ENCODE measurements at places on chromosomes 7 and 10. TPM values are rescaled to one million over a fixed set of nuclear protein-coding genes. Genes with fewer than 3 reads are reported as not detected.
A peak's percentile ranks its signal among the peaks of the same experiment; 100 is the strongest.

DNA sequence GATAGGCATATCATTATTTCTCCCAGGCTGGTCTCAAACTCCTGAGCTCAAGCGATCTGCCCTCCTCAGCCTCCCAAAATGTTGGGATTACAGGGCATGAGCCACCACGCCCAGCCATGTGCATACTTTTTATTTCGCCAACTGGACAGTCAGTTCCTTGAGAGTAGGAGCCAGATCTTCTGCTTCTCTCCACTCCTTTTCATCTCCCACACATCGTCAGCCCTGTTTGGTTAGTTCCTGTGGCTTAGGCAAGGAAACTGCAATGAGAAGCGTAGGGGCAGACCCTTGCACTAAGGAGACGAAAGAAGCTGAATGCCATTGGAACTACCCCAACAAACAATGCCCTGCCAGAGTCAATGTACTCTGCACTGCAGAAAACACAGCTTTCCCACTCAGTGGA, 178.2 kb downstream of the TRIL start:
- DNase-seq, result no peak

- no peak for DNase-seq
These were observed 434.0 kb downstream of the INHBA start for GRCh38 chr7:41268878-41269277.

The CFAP43 gene
- total RNA-seq, result 0.19 TPM

DNA sequence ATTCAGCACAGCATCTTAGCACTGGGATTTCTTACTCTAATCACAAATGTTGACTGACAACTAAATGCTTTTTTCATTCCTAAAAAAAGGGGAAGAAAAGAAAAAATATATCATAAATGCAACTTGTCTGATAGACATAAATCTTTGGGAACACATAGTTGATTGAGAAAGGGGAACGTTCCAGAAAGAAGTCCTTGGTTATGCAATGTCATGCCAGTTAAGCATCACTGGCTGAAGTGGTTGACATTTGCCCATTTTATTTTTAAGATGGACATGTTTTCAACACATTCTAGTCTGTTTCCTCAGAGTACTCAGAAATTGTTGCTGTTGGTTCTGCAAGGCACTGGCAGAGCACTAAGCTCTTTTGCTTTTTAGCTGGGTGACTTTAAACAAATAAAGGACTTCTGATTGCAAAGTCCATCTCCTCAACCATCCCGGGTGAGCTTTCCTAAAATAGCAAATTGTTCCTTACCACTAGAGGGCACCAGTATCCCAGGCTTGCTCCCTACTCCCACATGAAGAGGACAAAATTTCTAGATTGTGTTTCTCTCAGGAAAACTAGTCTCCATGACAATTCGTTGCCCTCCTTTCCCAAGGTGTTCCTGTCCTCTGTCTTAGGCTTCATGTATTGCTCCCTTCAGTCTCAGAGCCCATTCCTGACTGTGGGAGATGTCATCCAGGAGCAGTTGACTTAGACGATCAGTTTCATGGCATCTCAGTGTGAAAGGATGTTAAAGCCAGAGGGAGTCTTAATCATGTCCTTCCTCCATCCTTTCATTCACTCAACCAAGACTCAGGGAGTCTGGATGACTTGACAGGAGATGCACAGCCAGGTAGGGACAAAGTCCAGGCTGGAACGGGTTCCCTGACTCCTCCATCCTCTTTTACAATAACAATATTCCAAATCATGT, 23.9 kb downstream of the OPALIN start:
- DNase-seq, result no peak

GRCh38 chr10:103671126-103671895, 177.8 kb downstream of the NEURL1 start:
- DNase-seq, result no peak

The PLXNA4 gene
- 0.06 TPM for total RNA-seq

GRCh38 chr7:103343758-103344452, 662 bp downstream of the DNAJC2 start:
- DNase-seq, result peak; percentile 25

DNA sequence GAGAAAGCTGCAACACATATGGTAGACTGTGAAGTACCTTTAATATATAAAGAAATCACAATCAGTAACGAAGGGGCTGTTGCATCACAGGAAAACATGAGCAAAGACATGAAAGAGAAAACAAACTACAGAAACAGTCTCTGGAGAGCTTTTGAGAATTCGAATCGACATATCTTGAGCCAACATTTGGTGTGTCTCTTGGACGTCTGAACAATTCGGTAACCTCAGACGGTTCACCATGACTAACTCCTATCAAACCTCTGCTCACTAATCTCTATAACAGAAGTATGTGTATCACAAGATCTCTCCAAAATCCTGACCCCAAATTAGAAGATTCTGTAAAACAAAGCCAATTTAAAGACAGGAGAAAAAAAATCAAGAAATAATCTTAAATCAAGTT, 262.0 kb upstream of the YAE1 start:
- DNase-seq, result no peak

GRCh38 chr10:96658844-96659243, 61.5 kb downstream of the PIK3AP1 start:
- no peak for DNase-seq

- DNase-seq, result no peak
These were observed 247.7 kb upstream of the ZMIZ1 start for GRCh38 chr10:78821052-78821451.

- no peak for DNase-seq
These were observed 670.1 kb upstream of the POM121L12 start for GRCh38 chr7:52365349-52365748.

DNA sequence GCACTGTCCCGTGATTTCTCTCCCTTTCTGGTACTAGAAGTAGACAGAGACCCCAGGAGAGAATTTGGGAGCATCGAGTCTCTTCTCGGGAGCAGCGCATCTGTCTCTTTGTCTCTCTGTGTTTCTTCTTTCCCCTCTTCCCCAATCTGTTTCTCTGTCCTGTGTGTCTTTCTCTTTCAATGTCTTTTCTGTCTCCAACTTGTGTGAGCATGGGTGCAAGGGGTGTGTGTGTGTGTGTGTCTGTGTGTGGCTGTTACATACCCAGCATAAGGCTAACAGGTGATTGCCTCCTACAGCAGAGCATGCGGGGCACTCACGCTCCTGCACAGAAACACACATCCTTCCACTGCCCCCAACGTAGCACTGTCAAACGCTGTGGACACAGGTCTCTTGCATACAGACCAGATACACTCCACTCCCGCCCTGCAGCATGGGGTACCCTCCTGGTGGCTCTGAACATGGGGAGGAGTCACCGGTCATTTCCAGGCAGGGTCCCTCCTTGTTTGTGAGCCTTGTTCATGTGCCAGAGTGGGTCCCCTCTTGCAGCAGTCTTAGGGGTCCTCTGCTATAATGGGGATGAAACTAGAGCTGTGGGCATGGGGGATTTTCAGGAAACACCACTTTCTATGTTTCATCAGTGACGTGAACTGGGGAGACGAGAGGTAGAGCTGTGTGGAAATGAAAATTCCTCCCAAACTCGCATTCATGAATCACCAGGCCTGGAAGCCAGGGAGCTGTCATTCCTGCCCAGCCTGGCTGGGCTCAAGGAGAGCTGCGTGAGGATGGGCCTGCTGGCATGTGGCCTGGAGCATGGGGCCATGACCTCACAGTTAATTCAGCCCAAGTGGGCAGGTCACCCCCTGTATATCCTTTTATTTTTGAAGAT, 980 bp downstream of the ADAMTS14 start:
- no peak for DNase-seq

DNA sequence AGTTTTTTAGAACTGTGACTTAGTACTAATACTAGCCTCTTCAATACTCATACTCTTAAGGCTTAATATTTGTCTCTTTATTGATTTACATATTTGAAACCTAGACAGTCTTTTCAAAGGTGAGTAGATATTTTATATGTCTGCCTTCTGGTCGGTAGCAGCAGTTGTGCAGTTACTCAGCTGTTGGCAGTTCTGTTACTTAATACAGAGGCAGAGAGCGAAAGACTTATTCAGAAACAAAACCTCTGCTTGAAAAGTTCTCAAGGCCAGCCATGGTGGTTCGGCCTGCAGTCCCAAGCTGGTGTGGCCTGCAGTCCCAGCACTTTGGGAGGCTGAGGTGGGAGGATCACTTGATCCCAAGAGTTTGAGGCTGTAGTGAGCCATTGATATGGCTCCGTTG, 84.2 kb downstream of the AUTS2 start:
- DNase-seq, result no peak

- DNase-seq, result no peak
These were observed 258.6 kb downstream of the CNTNAP2 start for GRCh38 chr7:146375170-146375569.

The SPDYE11 gene
- total RNA-seq, result not detected

The HERC4 gene
- total RNA-seq, result 79.4 TPM

The CYTH3 gene
- 2.4 TPM for total RNA-seq

GRCh38 chr10:73263693-73264347, 11.4 kb upstream of the MRPS16 start:
- no peak for DNase-seq

DNA sequence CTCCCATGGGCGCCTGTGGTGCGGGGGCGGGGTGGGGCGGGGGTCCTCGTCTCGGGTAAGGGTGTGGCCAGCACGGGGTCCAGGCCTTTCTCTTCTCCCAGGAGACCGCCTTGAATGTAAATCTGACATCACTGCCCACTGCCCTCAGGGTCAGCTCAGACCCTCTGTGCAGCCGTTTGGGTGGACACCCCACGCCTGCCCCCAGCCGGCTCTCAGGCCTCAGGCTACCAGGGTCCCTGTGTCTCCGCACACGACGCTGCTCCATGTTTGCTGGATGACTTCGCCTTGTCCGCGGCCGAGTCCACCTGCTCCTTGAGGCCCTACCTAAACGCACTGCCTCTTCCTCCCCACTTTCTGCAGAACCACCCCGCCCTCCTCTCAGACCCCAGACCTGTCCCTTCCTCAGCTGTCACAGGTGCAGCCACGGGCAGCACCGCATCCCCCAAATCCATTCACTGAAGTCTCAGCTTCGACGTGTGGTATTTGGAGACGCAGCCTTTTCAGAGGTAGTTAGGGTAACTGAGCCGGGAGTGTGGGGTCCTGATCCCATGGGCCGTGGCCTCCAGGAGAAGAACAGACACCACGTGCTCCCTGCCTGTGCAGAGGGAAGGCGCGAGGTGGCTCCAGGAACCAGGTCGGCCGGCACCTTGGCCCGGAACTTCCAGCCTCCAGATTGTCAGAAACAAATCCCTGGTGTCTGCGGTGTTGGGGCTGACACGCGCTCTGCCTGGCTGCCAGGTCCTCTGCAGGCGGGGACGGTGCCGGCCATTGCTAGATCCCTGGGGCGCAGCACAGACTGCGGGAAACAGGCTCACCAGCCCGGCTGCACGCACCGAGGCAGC, 97.4 kb upstream of the DIP2C start:
- peak; percentile 50 for DNase-seq

DNA sequence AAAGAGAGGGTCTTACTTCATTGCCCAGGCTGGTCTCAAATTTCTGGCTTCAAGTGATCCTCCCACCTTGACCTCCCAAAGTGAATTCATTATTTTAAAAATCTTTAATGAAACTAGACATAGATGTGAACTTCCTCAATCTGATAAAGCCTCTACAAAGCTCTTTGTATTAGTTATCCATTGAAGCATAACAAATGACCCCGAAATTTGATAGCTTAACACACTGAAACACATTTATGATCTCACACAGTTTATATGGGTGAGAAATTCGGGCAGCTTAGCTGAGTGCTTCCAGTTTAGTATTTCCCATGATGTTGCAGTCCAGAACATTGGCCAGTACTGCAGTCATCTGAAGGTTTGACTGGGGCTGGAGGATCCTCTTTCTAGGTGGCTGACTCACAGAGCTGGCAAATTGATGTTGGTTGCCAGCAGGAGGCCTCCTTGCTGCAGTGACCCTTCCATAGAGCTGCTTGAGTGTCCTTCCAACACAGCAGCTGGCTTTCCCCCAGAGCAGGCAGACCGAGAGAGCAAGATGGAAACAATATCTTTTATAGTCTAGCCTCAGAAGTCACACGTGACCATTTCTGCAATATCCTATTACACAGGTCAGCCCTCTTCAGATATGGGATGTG, 16.6 kb upstream of the WNT8B start:
- DNase-seq, result no peak

DNA sequence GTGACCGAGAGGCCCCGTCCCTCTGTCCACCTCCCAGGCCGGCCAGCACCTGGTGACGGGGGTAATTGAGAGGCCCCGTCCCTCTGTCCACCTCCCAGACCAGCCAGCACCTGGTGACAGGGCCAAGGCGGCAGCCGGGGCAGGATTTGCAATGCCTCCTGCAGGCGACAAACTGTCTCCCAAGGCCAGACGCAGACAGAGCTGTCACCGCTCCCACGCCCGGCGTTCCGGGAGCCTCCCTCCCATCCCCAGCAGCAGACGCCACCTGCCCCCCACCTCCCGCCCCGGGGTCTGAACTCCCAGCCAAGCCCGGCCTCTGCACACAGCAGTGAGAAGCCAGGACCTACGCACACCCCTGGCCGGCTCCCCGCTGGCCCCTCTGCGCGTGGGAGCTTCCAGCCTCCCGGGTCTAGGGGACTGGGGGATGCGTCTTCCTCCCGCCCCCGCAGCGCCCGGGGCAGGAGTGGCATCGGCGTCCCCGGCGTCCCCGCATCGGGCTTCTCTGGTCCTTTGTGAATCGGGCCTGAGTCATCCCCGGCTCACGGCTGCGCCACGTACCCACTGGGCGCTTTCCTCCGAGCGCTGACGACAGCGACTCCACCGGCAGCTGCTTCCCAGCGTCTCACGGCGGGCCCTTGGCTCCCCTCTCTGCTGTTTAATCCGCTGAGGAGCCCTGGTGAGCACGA, 95.1 kb upstream of the DIP2C start:
- DNase-seq, result peak; percentile 73

GRCh38 chr7:142892951-142893350, 7.4 kb upstream of the TRPV6 start:
- DNase-seq, result no peak

DNA sequence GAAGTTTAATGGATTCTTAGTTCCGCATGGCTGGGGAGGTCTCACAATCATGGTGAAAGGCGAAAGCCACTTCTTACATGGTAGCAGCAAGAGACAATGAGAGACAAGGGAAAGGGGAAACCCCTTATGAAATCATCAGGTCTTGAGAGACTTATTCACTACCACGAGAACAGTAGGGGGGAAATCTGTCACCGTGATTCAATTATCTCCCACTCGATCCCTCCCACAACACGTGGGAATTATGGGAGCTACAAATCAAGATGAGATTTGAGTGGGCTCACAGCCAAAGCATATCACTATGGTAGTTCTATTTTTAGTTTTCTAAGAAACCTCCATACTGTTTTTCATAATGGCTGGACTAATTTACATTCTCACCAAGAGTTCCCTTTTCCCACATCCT, 36.7 kb downstream of the SPAM1 start:
- DNase-seq, result no peak

DNA sequence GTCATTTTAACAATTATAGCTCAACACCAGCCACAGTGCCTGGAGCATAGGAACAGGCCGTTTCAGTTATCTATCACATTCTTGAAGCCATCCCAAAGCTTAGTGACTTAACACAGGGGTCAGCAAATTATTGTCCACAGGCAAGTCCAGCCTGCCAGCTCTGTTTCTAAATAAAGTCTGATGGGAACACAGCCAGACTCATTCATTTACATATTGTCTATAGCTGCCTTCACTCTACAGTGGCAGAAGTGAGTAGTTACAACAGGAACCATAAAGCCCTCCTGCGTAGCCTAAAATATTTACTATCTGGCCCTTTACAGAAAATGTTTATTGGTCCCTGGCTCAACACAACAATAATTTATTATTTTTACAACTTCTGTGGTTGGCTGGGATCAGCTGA, 407.5 kb upstream of the AUTS2 start:
- no peak for DNase-seq

The BHLHA15 gene
- 0.66 TPM for total RNA-seq

- DNase-seq, result no peak
These were observed 283.4 kb downstream of the TFEC start for GRCh38 chr7:115747174-115747573.

Data from activated naive CD4-positive, alpha-beta T cell treated with anti-CD3 and anti-CD28 coated beads, Interleukin-2, amount 50 U/mL, for 72 hours (primary cell).